ENCODE measurements at places on chromosomes 2 and 18.
A peak's percentile ranks its signal among the peaks of the same experiment; 100 is the strongest.

GRCh38 chr2:45692566-45692965 is 41.1 kb downstream of the PRKCE start:
- no peak for DNase-seq

DNA sequence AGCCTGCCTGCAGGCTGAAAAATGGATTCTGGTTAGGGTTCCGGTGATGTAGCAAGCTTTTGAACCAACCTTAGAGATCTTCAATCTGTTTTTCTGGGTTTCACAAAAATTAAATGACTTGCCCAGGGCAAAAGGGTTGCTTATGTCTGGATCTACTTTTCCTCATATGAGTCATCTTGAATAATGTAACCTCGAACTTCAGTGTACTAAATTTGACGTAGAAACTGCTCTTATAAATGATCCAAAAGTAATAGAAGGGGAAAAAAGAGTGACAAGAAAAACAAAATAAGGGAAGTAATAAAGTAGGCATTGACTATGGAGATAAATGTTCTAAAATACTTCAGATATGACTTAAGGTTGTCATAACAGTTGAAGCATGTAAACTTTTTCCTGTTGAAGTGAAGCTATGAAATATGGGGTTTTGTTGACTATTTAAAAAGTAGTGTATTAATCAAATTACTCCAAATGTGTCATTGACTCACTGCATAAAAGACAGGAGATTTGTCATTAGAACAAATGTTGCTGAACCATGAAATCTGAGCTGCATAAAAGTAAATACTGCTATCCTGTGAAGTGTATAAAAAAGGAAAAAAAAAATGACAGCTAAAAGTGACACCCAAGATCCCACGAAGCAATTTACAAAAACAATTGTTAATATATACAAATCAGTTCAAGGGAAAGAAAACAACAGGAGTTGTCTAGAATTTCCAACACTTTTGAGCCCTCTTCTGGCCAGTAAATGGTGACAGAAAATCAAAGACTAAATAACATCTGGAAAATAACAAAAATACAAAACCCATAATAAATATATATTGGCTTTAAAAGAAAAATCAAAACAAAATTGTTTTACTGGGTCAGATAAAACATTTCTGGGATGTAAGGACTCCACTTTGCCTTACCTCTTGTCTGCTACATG is 103.6 kb upstream of the SERPINE2 start:
- DNase-seq = no peak

- DNase-seq = no peak
Observed at GRCh38 chr2:26877276-26877675, 29.3 kb downstream of the DPYSL5 start.

DNA sequence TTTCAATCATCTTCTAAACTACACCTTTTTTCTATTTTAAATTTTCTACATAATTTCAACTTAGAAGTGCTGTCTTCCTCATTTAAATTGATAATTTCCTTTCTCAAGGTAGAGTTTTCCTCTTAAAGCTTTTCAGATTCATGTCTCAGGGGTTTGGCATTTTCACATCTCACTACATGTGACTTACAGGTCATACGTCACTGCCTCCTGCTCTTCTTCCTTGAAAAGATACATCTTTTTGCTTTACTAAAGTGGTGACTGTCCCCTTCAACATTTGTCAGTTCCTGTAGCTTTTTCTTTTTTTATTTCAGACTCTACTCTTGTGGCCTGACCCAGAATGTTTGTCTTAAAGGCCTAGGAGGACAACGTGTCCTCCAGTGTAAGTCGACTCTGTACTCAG is 17.1 kb upstream of the RUFY4 start:
- DNase-seq = no peak

GRCh38 chr18:11040823-11041656 is 108.3 kb downstream of the PIEZO2 start:
- peak; percentile 66 for DNase-seq

GRCh38 chr2:62654876-62655359 is 50.6 kb upstream of the EHBP1 start:
- DNase-seq = no peak

GRCh38 chr2:25240636-25241035 is 72.3 kb upstream of the POMC start:
- DNase-seq = no peak

All from NCI-H526 (cell line).